Activated naive CD4-positive, alpha-beta T cell treated with Interleukin-2 at 50 U/mL for 16 hours (primary cell): ENCODE measurements at places on chromosomes 7 and 10.

DNA sequence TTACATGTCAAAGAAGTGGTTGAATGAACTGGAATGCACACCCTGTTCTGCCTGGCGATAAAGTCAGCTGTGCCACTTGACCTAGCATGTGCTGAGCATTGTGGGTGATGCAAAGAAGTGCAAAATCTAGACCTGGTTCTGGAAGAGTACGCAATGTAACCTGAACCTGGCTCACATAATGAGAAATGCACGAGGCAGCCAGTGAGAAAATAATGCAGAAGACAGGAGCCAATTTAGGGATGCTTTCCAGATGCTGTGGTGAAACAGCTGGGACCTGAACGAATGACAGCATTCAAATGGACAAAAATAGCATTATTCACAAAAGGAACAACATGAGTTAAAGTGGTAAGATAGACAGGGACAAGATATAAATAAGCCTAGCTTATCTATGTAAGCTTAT lies 402.6 kb downstream of the SORCS1 start:
- no peak for DNase-seq

DNA sequence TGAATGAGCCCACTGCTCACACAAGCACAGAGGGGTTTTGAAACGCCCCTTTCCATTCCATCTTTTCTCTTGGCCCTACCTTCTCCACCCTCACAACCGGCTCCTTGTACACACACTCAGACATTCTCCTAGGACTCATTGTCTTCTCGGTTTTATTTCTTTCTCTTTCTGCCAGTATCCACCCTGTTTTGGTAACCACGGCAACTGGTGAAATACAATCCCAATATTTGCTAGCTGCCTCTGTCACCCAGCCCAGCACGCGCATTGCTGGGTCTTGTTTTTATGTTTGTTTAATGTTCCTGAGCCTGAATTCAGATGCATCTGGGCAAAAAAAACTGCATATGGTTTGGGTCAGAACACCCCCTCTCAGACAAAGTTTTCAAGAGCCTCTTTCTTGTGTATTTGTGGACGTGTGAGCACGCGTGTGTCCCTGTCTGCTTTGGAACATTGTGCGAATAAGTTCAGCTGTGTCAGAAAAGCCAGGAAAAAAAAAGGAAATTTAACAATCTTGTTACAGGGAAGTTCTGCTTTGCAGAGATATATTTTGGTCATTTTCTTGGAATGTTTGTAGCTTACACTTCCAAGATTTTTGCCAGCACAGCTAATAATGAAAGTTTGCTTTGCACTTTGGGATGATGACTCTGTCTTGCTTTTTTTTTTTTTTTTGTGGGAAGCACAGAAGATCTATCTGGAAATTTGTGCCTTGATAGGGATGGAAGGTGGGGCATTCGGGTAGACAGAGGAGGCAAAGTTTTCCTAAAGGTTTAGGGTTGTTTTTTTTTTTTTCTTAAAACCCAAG lies 225.9 kb downstream of the TRIL start:
- no peak for DNase-seq

GRCh38 chr7:13920053-13920697 lies 69.3 kb downstream of the ETV1 start:
- DNase-seq, result no peak

GRCh38 chr10:11150879-11151415 lies 133.3 kb downstream of the CELF2 start:
- DNase-seq, result no peak

- no peak for DNase-seq
Measured at GRCh38 chr7:129308047-129308446, 83.2 kb downstream of the AHCYL2 start.

- DNase-seq, result peak; percentile 77
Measured at GRCh38 chr7:151110941-151111645, 24.8 kb downstream of the AGAP3 start.
